Natural killer cell (primary cell): ENCODE measurements at places on chromosomes 13 and 19.

- DNase-seq: no peak
Measured at GRCh38 chr13:40624383-40624782, 42.1 kb downstream of the FOXO1 start.

- no peak for DNase-seq
Measured at GRCh38 chr19:2796659-2797266, 11.5 kb downstream of the THOP1 start.

GRCh38 chr13:39306639-39307589 is 268.7 kb downstream of the NHLRC3 start:
- no peak for DNase-seq

DNA sequence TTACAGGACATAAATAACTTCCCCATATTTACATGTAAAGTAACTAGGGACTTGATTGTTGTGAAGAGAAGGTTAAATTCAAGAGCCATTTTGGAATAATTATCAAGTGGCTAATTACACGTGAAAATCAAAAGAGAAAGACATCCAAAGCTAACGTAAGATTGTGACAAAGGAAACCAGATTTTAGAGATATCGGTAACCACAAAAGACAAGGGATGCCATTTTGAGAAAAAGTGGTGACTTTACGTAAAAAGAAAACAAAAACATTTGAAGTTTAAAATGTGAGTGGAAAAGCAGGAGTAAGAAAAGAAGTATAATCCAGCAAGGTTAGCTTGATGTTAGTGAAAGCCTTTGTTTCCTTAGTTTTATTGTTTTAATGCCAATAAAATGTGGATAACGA is 10.9 kb upstream of the VWA8 start:
- DNase-seq: no peak

DNA sequence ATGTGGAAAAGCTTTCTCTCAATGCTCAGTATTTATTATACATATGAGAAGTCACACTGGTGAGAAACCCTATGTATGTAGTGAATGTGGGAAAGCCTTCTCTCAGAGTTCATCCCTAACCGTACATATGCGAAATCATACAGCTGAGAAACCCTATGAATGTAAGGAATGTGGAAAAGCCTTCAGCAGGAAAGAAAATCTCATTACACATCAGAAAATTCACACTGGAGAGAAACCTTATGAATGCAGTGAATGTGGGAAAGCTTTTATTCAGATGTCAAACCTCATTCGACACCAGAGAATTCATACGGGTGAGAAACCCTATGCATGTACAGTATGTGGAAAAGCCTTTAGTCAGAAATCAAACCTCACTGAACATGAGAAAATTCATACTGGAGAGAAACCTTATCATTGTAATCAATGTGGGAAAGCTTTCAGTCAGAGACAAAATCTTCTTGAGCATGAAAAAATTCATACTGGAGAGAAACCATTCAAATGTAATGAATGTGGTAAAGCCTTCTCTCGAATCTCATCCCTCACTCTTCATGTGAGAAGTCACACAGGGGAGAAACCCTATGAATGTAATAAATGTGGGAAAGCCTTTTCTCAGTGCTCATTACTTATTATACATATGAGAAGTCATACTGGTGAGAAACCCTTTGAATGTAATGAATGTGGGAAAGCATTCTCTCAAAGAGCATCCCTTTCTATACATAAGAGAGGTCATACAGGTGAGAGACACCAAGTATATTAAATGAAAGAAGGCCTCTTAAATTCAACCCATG is 34.4 kb downstream of the ZNF568 start:
- no peak for DNase-seq

GRCh38 chr19:55591555-55591954 is 7.8 kb downstream of the FIZ1 start:
- no peak for DNase-seq

- DNase-seq: no peak
Measured at GRCh38 chr13:40056898-40057619, 401.6 kb downstream of the COG6 start.
